ENCODE measurements at places on chromosomes 16 and 17.

- no peak for DNase-seq
Measured at GRCh38 chr16:13262270-13263090, 361.1 kb downstream of the SHISA9 start.

DNA sequence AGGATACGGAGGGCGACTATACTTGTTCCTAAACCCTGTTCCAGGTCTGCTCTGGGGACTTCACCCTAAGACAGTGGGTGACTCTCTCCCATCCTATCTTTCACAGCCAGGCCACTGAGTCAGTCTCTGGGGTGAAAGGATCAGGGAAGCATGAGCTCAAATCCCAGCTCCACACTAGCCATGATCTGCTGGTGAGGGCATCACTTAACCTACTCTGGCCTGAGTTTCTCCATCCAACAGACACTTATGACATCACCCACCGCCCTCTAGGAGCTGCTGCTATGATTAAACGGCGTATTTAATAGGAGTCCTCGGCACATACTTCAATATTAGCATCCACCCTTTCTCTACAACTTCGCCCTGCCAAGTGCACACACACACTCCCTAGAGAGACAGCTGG lies 10.1 kb downstream of the GAST start:
- DNase-seq = no peak

DNA sequence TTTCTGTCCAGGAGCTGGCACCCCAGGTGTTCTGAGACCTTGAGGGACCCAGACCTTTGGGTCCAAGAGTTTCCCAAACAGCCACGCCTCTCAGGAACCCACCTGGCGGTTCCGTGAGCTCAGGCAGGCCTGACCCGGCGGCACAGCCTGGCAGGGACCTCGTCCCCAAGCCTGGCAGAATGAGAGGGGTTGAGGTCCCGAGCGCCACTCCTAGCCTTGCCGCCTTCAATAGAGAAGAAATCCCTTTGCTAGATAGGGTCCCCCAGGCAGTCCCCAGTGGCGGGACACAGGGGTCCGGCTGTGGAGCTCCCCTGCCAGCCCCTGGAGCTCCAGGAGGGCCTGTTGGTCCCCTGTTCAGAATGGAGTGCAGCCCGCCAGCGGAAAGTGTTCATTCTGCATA lies 10.5 kb upstream of the CLEC18A start:
- no peak for DNase-seq

DNA sequence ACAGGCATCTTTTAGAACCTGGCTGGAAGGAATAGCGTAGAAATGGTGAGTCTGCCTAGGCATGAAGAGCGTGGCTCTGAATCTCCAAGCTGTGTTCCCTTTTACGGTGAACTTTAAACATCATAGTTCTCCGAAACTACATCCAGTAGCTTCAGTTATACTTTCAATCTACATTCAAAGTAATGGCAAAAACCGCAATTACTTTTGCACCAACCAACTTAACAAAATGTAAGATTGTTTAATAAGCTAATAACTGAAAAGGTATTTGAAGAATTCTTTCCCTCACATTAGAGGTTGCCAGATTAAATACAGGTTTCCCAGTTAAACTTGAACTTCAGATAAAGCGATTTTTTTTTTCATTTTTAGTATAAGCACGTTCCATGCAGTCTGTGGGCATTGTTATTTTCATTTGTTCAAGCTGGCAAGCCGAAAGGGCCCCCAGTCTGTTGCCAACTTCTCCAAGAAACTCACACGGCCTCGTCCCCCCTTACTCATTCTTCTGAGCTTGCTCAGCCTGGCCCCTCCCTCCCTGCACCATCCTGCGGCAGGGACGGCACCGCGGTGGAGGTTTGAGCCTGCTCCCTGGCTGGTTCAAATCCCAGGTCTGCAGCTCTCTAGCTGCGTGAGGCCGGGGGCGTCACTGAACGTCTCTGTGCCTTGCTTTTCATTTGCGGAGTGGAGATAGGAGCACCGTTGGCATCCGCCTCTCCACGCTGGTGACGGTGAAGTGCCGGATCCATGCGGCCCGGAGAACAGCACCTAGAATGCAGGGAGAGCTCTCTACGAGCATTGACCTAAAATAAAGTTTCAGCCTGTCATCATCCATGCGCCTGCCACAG lies 3.5 kb upstream of the MTHFSD start:
- no peak for DNase-seq

DNA sequence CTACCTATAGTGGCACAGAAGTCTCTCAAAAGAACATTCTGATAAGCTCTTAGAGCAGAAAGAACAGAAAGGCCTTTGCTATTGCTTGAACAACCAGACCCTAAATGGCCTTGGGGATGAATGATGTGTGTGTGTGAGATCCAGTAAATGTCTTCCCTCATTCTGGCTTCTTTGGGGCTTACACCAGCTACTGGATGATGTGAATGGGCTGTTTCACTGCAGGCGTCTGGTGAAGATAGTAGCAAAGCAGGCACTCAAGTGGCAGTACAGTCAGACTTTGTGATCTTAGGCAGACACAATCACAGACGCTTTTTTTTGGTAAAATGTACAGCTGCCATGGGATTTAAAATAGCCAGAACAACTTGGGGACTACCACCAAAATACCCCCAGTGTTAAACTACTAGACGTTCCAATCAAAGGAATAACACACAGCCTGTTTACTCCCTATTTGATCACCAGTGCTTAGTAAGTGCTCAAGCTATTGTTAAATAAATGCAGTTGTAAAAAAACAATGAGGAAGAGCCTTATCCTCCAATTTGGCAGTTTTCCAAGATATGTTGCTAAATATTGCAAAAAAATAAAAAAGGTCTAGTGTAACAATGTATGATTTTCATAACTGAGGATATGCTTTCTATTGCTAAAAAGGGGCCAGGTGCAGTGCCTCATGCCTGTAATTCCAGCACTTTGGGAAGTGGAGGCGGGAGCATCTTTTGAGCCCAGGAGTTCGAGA lies 17.9 kb downstream of the NDUFAB1 start:
- no peak for DNase-seq

DNA sequence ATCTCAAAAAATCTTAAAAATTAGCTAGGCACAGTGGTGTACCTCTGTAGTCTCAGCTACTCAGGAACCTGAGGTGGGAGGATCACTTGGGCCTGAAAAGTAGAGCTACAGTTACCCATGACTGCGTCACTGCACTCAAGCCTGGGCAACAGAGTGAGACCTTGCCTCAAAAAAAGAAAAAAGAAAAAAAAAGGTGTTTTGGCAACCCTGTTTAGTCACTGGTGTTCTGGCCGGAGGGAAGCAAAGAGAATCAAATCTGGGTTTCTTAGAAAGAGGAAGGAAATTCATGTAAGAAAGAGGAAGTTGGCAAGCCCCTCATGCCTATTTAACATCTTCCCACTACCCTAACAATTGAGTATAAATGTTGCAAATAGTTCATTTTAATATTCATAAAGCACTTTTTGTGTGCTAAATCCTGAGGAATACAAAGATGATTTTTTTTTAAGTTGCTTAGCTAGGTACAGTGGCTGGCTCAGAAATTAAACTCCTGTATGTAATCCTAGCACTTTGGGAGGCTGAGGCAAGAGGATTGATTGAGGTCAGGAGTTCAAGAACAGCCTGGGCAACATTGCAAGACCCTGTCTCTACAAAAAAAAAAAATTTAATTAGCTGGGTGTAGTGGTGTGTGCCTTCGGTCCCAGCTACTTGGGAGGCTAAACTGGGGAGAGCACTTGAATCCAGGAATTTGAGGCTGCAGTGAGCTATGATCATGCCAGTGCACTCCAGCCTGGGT lies 6.5 kb upstream of the USP32 start:
- no peak for DNase-seq

DNA sequence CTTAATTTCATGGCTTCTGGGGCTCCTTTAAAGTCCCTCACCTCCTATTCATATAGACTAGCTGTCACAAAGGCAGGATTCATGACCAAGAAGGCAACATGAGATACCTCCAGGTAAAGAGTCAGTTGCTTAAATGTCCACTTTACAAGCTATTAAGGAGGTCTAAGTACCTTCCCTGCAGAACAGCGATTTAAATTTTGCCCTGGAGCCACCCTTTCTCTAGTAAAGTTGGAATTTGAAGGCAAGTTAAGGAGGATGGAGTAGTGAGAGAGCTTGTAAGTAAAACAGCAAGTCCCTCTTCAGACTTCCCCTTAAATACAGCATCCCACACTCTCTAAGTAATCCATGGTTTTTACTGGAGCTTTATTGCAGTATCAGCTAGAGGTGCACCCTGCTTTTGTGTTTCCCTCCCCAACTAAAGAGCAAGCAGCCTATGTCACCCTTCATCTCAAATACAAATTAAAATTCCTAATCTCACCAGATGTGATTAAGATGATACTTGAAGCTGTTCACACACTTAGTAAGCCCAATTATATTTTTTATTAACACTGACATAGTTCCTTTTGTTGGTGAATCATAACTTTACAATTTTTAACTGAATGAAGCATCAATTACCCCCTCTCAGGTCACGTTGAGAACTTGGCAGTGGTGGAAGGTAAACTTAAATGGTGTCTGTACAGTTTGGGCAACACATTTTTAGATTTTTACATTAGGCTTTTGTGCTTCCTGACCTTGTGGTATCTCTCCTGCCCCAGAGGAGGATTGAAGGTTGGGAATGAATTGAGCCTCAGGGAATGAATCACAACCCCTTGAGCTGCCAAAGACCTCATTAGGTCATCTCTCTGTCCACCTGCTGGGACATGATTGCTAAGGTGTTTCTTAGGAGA lies 108.9 kb downstream of the TANGO6 start:
- DNase-seq = no peak

DNA sequence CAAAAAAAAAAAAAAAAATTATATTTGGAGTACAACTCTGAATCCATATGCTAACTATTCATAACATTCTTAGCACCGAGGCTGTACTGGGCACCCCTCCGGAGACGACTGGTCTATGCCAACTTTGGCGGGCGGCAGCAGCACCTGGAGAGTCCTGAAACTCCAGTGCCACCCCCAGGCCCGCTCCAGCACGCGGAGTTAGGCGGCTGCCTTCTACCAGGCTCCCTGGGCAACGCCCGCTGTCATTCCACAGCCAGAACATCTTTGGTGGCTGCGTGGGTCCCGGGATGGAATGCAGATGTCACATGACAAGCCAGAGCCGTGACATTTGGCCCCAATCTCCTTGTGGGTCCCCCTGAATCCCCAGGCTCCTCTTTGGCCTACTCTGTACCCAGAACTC lies 6.2 kb downstream of the TIMP2 start:
- DNase-seq = no peak

GRCh38 chr17:36824678-36825101 lies 112.6 kb upstream of the LHX1 start:
- DNase-seq = no peak

- no peak for DNase-seq
Measured at GRCh38 chr17:59149841-59150511, 5.0 kb downstream of the SKA2 start.

- no peak for DNase-seq
Measured at GRCh38 chr17:17816240-17816814, 20.5 kb downstream of the SREBF1 start.

- DNase-seq = no peak
Measured at GRCh38 chr16:8585857-8586256, 4.5 kb downstream of the TMEM114 start.

- DNase-seq = no peak
Measured at GRCh38 chr16:78462288-78463208, 363.1 kb downstream of the WWOX start.

GRCh38 chr16:31145398-31145990 lies 4.4 kb downstream of the PRSS36 start:
- DNase-seq = no peak

DNA sequence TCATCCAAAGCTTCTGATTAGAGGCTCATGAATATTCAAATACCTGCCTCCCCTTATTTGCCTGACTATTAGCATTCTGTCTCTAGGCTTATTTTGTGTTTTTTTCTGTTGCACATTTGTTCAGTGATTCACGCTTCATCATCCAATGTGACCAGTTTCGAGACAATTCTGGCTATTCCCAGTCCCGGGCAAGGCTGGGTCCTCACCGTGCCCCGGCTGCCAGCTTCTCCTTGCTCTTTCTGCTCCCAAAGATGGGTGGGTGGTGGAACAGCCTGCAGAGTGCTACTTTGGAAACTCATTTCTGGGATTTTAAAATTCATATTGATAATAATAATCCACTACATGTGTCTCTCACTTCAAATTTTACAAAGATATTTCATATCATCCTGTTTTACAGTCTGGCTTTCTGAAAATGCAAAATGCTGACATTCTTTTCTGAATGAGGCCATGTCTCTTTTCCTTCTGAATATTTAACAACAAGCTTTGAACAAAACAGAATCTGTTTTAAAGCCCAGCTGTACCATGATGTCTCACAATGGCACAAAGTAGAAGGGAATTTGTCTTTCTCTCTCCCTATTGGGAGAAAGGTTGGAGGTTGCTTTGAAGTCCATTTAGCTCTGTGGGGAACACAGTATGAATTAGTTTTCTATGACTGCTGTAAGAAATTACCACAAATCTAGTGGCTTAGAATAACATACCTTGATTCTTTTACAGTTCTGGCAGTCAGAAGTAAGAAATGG lies 116.9 kb upstream of the CDH13 start:
- no peak for DNase-seq

- no peak for DNase-seq
Measured at GRCh38 chr16:85956426-85956825, 57.5 kb downstream of the IRF8 start.

DNA sequence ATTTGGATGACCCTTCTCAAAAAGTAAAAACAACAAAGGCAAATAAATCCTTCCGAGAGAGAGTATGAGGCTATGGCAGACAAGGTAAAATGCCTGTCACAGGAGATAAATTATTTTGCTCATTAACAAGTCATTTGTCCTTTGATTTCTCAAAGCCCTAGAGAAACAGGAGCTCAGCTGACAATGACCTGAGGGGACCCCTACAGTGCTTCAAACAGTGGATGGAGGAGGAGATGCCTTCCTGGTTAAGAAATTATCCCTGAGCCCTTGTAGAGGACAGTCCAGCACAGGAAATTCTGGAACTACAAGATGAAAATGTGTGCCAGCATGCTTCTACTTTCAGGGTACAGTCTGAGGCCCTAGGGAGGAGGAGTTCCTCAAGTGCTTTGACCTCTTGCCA lies 24.0 kb upstream of the RHBDL3 start:
- DNase-seq = no peak

DNA sequence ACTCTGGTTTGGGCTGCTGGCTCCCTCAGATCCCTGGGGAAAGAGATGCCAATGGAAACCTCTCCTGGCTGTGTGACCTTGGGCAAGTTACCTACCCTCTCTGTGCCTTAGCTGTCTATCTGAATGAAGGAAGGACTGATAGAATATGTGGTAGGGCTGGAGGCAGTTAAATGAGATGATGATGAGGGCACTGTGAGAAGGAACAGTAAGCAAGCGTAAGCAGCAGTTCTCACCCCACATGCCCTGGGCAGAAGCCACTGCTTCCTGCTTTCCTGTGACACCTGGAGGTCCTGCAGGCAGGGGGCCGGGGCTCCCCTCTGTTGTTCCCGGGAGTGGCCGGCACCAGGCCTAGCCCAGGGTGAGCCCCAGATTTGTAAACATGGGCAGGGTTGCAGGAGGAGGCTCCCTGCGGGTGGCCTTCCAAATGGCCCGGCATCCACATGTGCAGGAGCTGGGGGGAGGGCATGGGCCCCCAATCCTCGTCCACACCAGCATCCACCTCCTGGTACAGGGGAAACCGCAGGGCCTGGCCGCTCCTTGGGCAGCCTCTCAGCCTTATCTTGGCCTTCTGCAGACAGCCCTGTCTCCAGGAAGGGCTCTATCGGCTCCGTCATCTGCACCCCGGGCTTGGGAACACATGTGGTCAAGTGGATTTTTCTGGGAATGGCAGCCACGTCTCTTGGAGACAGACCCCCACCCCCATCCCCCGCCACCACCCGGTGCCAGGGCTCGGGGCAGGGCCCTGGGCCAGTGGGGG lies 235.6 kb upstream of the GSE1 start:
- DNase-seq = no peak

- no peak for DNase-seq
Measured at GRCh38 chr17:55140809-55141208, 124.0 kb upstream of the HLF start.

All from CD4-positive, alpha-beta T cell treated with Interleukin-17A for 4 hours (primary cell).